Cardiac muscle cell (in vitro differentiated cells and primary cell): ENCODE measurements at places on chromosomes 6 and 20.
A peak's percentile ranks its signal among the peaks of the same experiment; 100 is the strongest.

DNA sequence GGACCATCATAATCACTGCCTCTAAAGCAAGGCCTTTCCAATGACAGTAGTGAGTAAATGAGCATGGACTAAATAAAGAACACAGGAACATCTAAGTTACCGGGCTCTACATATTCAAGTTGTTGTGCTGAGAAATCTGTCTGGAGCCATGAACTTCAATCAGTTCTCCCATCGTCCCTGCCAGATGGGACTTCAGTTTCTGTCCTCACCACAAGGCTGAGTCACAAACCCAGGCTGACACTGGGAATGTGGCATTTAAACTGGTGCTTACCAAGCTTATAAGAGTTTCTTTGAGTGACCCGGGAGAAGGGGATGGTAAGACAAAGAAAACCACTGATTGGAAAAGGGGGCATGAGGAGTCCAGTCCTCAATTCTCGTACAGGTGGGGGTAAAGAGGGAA is 497.0 kb downstream of the MAFB start:
- H3K4me3 ChIP-seq, result no peak overlapping the region
- H3K27me3 ChIP-seq, result no peaks in the 10 kb centered on the region
- H3K27ac ChIP-seq, result no peak overlapping the region
- no peak for DNase-seq
- peaks cover 5% of the 10 kb centered on the region for H3K4me1 ChIP-seq

- H3K36me3 ChIP-seq, result no peaks in the 10 kb centered on the region
- DNase-seq, result no peak
- no peak overlapping the region for H3K4me3 ChIP-seq
Measured at GRCh38 chr6:75986935-75987334, 85.5 kb downstream of the IMPG1 start.

GRCh38 chr20:36150847-36151539 is 3.5 kb upstream of the EPB41L1 start:
- peaks cover 39% of the 10 kb centered on the region for H3K4me1 ChIP-seq
- no peak overlapping the region for H3K4me3 ChIP-seq
- peak overlapping the region; percentile 41 for H3K27ac ChIP-seq

- H3K27ac ChIP-seq, result no peak overlapping the region
- no peak overlapping the region for H3K4me3 ChIP-seq
- H3K4me1 ChIP-seq, result no peaks in the 10 kb centered on the region
- DNase-seq, result no peak
- peaks cover 82% of the 10 kb centered on the region for H3K36me3 ChIP-seq
Measured at GRCh38 chr20:34096699-34097444, 15.2 kb downstream of the EIF2S2 start.

DNA sequence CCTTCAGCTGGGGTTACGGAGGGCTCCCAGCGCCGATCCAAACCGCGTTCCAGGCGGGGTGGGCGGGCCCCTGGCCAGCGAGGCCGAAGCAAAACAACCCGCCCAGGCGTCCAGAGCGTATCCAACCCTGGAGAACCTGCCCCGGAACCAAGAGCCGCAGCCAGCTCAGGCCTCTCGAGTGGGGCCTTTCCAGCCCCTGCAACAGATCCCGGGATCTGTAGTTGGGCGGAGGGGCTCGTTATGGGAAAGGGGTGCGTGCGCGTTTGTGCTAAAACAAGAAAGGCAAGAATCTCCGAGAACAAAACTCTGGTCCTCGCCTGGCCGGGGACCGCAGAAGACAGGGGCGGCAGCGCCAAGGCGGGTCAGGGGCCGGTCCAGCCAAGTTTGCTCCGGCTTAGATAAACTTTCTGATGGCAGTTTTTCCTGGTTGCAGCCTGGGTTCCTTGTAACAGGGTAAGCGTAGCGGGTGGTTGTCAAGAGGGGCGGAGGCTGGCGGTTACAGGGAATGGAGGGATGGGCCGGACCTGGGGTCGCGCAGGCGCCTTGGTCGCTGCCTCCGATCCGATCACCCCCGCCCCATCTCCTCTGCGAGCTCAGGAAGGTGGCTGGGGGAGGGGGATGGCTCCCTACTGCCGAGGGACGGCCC is 448 bp upstream of the RIN2 start:
- no peaks in the 10 kb centered on the region for H3K36me3 ChIP-seq
- peak; percentile 97 for DNase-seq
- H3K4me1 ChIP-seq, result peaks cover 40% of the 10 kb centered on the region
- peak overlapping the region; percentile 95 for H3K27ac ChIP-seq

GRCh38 chr20:9742821-9743220 is 96.1 kb downstream of the PAK5 start:
- H3K27me3 ChIP-seq, result no peaks in the 10 kb centered on the region
- no peaks in the 10 kb centered on the region for H3K36me3 ChIP-seq
- H3K4me1 ChIP-seq, result no peaks in the 10 kb centered on the region
- no peak overlapping the region for H3K4me3 ChIP-seq

DNA sequence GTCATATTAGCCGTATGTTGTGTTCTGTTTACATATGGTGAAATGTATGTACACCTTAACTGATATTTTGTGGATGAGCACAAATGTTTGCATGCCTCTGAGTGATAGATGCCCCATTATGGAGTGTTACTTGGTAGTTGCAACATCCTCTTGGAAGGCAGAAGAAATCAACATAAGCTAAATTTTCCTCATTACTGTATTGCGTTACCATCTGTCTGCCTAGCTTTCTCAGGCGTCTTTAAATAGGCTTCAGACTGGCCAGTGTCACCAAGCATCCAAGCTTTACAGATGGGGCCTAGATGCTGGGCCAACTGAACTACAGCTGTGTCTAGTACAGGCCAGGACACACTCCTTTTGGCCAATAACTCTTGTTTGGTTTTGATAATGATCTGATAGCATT is 250.6 kb downstream of the SAMD5 start:
- H3K27me3 ChIP-seq, result no peaks in the 10 kb centered on the region
- DNase-seq, result no peak
- no peak overlapping the region for H3K27ac ChIP-seq
- no peaks in the 10 kb centered on the region for H3K36me3 ChIP-seq
- H3K4me3 ChIP-seq, result no peak overlapping the region

DNA sequence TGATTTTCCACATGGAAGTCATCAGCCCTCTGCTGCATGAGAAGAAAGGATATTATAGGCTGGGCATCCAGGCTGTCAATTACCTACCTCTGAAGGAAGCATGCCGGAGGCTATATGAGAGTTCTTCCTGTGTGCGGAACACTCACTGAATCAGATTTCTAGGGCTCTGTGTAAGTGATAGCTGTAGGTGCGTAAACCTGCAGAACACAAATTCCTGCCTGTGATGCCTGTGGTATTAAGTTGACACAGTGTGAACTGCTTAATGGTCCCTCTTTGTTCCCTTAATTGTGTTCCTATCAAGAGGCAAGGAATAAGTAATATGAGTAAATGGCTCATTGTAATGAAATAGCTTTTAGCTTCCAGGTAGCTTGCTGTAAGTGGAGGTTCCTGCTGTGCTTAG is 103.3 kb downstream of the ANKS1A start:
- H3K27ac ChIP-seq, result no peak overlapping the region
- no peak for DNase-seq
- no peaks in the 10 kb centered on the region for H3K4me1 ChIP-seq
- peaks cover 25% of the 10 kb centered on the region for H3K36me3 ChIP-seq
- no peak overlapping the region for H3K4me3 ChIP-seq
- H3K27me3 ChIP-seq, result no peaks in the 10 kb centered on the region

DNA sequence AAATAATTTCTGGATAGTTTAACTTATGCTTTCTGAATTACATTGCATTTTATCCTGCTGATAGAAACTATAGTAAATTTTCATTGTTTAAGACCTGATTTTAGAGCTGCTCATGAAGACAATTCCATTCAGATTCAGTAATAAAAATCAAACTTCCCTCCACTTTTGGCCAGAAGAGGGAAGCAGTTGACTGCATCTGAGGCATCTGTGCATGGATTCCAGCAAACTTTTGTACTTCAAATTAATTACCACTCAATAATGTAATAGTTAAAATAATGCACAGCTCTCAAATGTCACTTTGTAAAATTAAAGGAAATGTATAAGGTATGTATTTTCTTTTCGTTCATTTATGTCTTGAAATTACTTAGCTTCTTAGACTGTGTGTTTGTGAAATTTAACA is 64.2 kb upstream of the SLC35B3 start:
- H3K4me1 ChIP-seq, result no peaks in the 10 kb centered on the region
- peak; percentile 1 for DNase-seq
- H3K36me3 ChIP-seq, result no peaks in the 10 kb centered on the region
- no peak overlapping the region for H3K27ac ChIP-seq
- H3K27me3 ChIP-seq, result no peaks in the 10 kb centered on the region

DNA sequence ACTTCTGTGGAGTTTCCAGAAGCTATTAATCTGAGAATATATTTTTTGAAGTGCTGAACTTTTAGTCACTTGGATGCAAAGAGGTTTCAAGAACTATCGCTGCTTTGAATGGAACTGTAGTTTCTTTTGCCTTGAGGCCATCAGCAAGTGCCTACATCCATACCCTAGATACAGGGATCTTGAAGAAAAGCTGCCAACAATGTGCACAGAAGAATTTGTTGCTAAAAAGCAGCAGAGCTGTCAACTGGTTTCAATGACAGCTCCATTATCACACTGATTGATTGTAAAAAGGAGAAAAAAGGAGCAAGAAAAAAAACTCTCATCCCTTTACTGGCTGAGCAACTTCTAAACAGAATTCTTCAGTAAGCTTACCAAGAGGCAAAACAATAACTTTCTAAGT is 251.0 kb upstream of the NRSN1 start:
- DNase-seq, result no peak
- H3K36me3 ChIP-seq, result no peaks in the 10 kb centered on the region
- no peaks in the 10 kb centered on the region for H3K4me1 ChIP-seq
- H3K27me3 ChIP-seq, result no peaks in the 10 kb centered on the region
- H3K27ac ChIP-seq, result no peak overlapping the region

GRCh38 chr20:46438156-46438750 is 31.8 kb upstream of the ELMO2 start:
- peak; percentile 61 for DNase-seq
- H3K4me3 ChIP-seq, result no peak overlapping the region
- no peak overlapping the region for H3K27ac ChIP-seq
- H3K27me3 ChIP-seq, result peaks cover 2% of the 10 kb centered on the region

DNA sequence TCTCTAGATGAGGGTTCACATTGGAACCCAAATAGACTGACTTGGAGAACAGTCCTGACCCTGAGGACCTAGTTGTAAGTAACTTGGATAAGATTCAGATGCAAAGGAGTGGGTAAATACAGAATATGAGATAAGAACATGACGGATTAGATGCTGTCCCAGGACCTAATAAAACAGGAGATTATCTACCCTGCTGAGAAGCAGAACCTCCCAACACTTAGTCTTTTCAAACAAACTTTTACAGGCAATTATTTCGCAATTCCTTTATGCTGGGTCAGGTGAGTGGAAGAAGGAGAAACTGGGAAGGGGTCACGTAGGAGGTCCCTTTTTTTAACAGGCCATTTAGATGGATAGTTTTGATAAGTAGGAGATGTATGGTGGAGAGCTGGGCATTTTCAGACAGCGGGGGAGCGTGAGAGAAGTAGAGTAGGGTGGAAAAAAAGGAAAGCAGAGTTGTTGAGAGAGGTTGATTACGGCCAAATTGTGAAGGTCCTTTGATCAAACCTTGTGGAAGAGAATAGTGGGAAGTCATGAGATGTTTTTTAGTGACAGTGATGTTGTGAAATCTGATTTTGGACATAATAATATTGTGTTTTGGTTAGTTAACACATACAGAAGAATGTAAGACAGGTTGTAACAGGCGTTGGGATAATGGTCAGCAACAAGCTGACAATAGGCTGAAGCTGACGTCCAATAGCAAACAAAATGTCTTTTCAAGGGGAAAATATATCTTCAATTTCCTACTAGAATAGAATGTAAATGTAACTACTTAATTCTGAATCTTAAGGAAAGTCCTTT is 32.8 kb downstream of the FAM83B start:
- H3K4me1 ChIP-seq, result no peaks in the 10 kb centered on the region
- H3K4me3 ChIP-seq, result no peak overlapping the region
- no peak for DNase-seq

DNA sequence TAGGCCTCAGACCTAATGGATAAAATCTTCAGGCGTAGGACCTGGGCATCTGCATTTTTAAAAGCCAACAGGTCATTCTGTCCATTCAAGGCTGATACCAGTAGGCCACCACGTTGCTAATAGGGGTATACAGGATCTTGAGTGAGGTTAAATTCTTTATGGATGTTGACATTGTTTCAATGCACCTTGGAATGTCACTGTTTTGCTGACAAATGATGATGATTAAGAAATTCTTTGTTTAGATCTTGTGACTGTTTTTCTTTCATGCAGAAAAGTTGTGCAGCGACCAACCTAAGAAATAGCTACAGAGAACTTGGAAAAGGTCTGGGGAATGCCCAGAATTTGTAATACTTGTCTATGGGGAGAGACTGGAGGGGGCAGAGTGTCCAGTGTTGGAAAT is 101.1 kb upstream of the CLDN20 start:
- H3K4me1 ChIP-seq, result no peaks in the 10 kb centered on the region
- no peak for DNase-seq
- H3K36me3 ChIP-seq, result no peaks in the 10 kb centered on the region
- peaks cover 74% of the 10 kb centered on the region for H3K27me3 ChIP-seq
- H3K4me3 ChIP-seq, result no peak overlapping the region

DNA sequence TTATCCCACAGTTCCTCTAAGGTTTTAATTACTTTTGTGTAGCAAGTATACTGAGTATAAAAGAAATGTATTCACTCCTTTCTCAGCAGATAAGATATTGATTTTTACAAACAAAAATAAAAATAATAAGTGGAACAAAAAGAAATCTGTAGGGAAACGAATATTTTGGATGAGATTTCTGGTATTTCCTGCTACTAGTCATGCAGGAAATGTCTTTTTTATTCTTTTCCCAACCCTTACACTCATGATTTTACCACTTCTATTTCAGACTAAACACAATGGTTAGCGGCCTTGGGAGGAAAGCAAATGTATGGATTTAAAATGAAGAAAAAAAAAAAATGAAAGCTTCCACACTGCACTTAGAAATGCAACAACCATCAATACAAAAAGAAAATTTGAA is 580.5 kb upstream of the MARCKS start:
- no peak overlapping the region for H3K4me3 ChIP-seq
- no peaks in the 10 kb centered on the region for H3K4me1 ChIP-seq
- no peaks in the 10 kb centered on the region for H3K27me3 ChIP-seq

DNA sequence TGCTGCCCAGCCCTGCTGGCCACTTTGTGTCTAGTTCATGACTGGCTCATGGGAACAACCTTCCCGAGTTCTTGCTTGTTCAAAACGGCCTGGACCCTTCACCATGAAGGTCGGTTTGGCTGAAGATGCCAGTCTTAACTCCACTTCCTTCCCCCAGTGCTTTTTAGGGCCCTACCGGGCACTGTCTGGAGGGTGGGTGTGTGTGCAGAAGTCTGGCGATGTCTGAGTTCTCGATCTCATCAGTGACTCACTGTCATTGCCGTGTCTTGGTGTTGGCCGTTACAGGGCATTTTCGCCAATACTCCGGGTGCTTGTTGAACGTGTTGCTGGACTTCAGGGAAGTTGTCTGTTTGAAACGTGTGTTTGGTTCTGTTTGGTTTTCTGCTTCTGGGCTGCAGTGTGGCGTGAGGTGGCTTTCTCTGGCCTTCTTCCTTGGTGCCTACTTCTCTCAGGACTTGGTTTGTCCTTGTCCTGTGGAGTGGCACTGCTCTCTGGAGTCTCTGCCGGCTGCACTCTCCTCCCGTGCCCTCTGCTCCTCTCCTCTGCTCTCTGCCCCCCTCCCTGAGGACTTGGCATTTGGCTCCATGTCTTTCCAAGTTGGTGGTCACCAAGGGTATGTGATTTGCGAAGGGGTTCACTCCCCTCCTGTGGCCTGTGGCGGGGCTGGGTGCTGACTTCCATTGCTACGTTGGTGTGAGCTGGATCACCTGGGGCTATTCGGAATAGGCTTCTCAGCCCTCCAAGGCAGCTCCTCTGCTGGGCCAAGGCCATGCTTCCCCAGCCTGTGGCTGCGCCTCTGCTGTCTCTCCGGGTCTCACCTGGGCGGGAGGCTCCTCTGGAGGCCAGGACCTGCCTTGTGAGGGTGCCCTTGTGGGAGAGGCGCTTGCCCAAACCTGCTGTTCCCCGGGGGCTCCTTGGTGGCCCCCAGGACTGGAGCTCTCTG is 38.2 kb downstream of the PYGB start:
- no peak for DNase-seq
- H3K27ac ChIP-seq, result no peak overlapping the region
- no peaks in the 10 kb centered on the region for H3K27me3 ChIP-seq
- peaks cover 88% of the 10 kb centered on the region for H3K36me3 ChIP-seq
